Activated B cell treated with CpG ODN at 0.5 μM for 24 hours (primary cell): ENCODE measurements at places on chromosomes 13 and 19. TPM values are rescaled to one million over a fixed set of nuclear protein-coding genes. Genes with fewer than 3 reads are reported as not detected.
A peak's percentile ranks its signal among the peaks of the same experiment; 100 is the strongest.

- no peak for DNase-seq
- H3K4me1 ChIP-seq = no peaks in the 10 kb centered on the region
- no peaks in the 10 kb centered on the region for H3K27me3 ChIP-seq
- H3K4me3 ChIP-seq = no peak overlapping the region
- H3K36me3 ChIP-seq = peaks cover 65% of the 10 kb centered on the region
- no peak overlapping the region for H3K27ac ChIP-seq
Observed at GRCh38 chr19:37413313-37414084, 42.6 kb downstream of the ZNF527 start.

The MVB12A gene
- 22.8 and 23.3 TPM in 2 replicates for total RNA-seq

DNA sequence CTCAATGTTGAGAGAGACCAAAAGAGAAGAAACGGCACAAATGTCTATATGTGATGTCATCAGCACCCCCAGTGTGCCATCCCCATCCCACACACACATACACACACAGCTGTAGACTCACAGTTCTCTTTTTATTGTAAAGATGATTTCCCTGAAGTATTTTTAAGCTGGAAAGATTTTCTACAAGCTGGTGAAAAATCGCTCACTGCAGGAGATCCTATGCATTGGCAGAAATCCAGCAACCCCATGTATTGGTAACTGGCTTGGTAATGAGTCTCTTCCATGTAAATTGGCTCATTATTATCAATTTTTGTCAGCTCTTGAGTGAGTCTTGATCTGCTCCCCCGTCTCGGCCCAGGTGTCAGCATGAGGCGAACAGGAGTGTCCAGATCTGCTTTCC, 107.1 kb upstream of the UQCRFS1 start:
- no peaks in the 10 kb centered on the region for H3K27me3 ChIP-seq
- H3K4me1 ChIP-seq = no peaks in the 10 kb centered on the region

The GNA15 gene
- total RNA-seq = 0.80 and 1.3 TPM in 2 replicates

DNA sequence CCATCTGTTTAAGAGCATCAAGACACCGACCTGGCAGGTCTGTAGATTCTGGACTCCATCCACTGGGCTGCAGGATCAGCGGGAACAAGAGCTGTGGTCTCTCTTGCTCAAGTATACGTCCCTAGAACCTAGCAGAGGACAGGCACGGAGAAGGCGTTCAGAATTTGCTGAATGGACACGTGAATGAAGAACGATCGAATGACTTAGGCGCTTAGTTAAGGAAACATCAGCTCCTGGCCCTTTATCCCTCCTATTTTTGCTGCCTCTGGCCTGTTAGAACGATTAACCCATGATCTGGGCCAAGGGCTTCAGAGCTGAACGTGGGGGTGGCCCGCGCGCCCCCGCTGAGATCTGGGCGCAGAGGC, 953 bp downstream of the DZIP1 start:
- peak overlapping the region; percentile 59 for H3K4me3 ChIP-seq
- no peaks in the 10 kb centered on the region for H3K36me3 ChIP-seq
- peaks cover 40% of the 10 kb centered on the region for H3K27me3 ChIP-seq

- no peak for DNase-seq
- no peaks in the 10 kb centered on the region for H3K4me1 ChIP-seq
- no peak overlapping the region for H3K4me3 ChIP-seq
- H3K27ac ChIP-seq = no peak overlapping the region
- H3K27me3 ChIP-seq = peaks cover 36% of the 10 kb centered on the region
Observed at GRCh38 chr19:41009700-41010235, 18.7 kb downstream of the CYP2B6 start.

The ZNF439 gene
- total RNA-seq = 19.9 and 22.8 TPM in 2 replicates

The LCP1 gene
- total RNA-seq = 948 and 977 TPM in 2 replicates

- no peak overlapping the region for H3K4me3 ChIP-seq
- H3K27me3 ChIP-seq = no peaks in the 10 kb centered on the region
- no peak for DNase-seq
- no peaks in the 10 kb centered on the region for H3K36me3 ChIP-seq
Observed at GRCh38 chr13:63463782-63464610, 2048.3 kb upstream of the PCDH20 start.
